Activated CD4-positive, alpha-beta T cell treated with anti-CD3 and anti-CD28 coated beads, Interleukin-2, amount 10 ng/mL, durations not matched to agents 7 days and 5 days (primary cell): ENCODE measurements at places on chromosomes 2 and 18. TPM values are rescaled to one million over a fixed set of nuclear protein-coding genes. Genes with fewer than 3 reads are reported as not detected.

DNA sequence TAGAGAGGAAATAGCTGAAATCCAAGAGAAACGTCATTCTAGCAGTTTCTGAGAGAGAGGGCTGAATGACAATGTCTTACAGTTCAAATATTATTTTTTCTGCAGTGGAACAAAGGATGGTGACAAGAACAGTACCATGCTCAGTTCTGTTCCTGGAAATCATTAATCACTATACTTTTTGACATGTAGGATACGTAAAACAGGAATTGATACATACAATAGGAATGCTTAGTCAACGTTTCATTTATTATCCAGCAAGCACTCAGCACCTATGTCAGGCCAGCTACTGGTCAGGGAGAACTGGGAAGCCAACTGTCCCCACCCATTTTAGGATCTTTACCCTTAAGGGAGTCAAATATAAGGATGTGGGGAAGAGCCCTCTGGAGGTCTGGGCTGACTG, 114.7 kb downstream of the DHRS9 start:
- DNase-seq, result no peak
- no peak overlapping the region for H3K27ac ChIP-seq
- H3K27me3 ChIP-seq, result peaks cover 4% of the 10 kb centered on the region

- no peak overlapping the region for H3K4me3 ChIP-seq
- DNase-seq, result no peak
- H3K4me1 ChIP-seq, result peaks cover 9% of the 10 kb centered on the region
These were observed 5.6 kb upstream of the TNS1 start for GRCh38 chr2:218008060-218009040.

GRCh38 chr2:101946372-101947039, 45.3 kb upstream of the IL1R2 start:
- no peak for DNase-seq
- peaks cover 6% of the 10 kb centered on the region for H3K4me1 ChIP-seq
- H3K27me3 ChIP-seq, result no peaks in the 10 kb centered on the region
- no peak overlapping the region for H3K27ac ChIP-seq

DNA sequence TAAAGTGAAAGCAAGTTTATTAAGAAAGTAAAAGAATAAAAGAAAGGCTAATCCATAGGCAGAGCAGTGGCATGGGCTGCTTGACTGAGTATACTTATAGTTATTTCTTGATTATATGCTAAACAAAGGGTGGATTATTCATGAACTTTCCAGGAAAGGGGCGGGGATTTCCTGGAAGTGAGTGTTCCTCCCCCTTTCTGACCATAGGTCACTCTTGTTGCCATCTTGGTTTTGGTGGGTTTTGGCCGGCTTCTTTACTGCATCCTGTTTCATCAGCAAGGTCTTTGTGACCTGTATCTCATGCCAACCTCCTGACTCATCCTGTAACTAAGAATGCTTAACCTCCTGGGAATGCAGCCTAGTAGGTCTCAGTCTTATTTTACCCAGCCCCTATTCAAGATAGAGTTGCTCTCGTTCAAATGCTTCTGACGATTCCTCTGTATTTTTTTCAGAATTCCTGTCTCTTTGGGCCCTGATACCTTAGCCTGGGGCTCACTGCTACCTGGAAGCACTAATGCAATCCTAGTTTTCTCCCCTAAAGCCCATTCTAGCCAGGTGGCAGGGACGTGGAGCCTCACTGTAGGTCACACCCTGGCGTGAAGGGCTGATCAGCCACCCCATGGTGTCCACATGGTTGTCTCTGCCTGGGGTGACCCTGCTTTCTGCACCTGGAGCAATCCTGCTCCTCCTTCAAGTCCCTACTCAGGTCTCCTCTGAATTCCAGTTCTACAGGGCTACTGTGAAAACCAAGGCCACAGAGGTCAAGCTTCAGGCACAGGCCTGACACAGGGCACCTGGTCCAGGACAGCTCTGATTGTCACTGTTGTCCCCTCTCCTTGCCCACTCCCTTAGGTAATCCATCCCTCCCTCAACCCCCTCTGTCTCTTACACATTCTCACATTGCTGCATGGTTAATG, 6.0 kb upstream of the SLC35F6 start:
- peaks cover 13% of the 10 kb centered on the region for H3K4me1 ChIP-seq
- no peak overlapping the region for H3K4me3 ChIP-seq
- no peaks in the 10 kb centered on the region for H3K36me3 ChIP-seq
- no peak overlapping the region for H3K27ac ChIP-seq
- no peak for DNase-seq

DNA sequence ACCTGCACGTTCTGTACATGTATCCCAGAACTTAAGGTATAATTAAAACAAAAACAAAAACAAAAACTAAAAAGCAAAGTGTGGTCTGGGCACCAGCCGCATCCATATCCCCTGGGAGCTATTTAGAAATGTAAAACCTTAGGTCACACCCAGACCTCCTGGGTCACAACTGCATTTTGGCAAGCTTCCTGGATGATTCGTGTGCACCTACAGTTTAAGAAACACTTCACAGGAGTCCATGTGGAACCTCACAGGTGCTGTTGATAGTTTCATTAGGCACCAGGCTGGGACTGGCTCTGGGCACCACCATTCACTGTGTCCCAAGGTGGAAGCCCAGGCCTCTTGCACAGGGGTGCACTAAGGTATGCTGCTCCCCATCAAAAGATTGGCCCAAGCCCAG, 103.6 kb upstream of the BOD1L2 start:
- H3K27ac ChIP-seq, result no peak overlapping the region
- no peaks in the 10 kb centered on the region for H3K4me1 ChIP-seq
- H3K4me3 ChIP-seq, result no peak overlapping the region
- H3K27me3 ChIP-seq, result no peaks in the 10 kb centered on the region
- DNase-seq, result no peak

GRCh38 chr2:221914334-221914880, 342.3 kb upstream of the EPHA4 start:
- H3K4me3 ChIP-seq, result no peak overlapping the region
- H3K27me3 ChIP-seq, result no peaks in the 10 kb centered on the region
- no peak for DNase-seq
- H3K27ac ChIP-seq, result no peak overlapping the region
- no peaks in the 10 kb centered on the region for H3K4me1 ChIP-seq
- H3K36me3 ChIP-seq, result no peaks in the 10 kb centered on the region

DNA sequence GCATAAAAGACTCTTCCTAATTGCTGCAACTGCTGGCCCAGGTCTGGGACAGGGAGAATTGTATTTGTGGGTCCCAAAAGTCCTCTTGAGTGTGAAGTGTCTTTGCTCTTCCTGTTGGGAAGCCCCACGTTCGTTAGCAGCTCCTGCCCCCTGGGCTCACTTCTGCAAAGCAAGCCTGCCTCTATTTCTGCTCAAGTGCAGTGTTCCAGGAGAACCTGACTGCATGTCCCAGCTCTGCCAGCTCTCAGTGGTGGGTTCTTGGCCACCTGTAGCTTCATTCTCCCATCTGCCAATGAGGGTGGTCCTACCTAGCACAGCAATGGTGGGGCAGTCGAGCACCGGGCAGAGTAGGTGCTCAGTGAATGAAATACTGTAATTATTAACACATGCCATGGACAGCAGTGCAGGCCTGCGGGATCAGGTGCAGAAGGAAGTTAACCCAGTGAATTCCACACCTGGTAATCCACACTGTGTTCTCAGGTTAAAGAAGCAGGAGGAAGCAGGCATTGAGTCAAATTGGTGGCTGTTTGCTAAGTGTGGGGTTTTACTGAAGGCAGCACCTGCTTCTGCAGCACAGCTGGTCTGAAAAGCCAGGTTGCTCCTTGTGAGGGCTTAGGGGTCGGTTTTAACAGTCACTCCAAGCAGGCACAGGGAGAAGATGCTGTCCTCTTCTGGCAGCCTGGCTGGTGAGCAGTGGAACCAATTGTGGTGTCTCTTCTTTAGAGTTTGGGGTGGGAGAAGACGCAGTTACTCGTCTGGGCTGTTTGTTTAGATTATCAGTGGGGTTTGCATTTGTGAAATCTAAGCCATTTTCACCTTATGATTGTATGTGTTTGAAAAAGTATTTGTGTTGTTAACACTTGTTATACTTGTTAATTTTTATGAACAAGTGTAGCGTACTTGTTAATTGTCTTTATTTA, 54.3 kb downstream of the DGKD start:
- H3K4me1 ChIP-seq, result peaks cover 63% of the 10 kb centered on the region
- no peaks in the 10 kb centered on the region for H3K27me3 ChIP-seq
- no peak overlapping the region for H3K4me3 ChIP-seq
- peak overlapping the region; percentile 79 for H3K27ac ChIP-seq
- peaks cover 53% of the 10 kb centered on the region for H3K36me3 ChIP-seq
- no peak for DNase-seq

- H3K27me3 ChIP-seq, result no peaks in the 10 kb centered on the region
- peak; percentile 56 for DNase-seq
- H3K36me3 ChIP-seq, result peaks cover 7% of the 10 kb centered on the region
- peaks cover 72% of the 10 kb centered on the region for H3K4me1 ChIP-seq
- peak overlapping the region; percentile 64 for H3K4me3 ChIP-seq
These were observed 102.4 kb downstream of the CABLES1 start for GRCh38 chr18:23237524-23238151.

DNA sequence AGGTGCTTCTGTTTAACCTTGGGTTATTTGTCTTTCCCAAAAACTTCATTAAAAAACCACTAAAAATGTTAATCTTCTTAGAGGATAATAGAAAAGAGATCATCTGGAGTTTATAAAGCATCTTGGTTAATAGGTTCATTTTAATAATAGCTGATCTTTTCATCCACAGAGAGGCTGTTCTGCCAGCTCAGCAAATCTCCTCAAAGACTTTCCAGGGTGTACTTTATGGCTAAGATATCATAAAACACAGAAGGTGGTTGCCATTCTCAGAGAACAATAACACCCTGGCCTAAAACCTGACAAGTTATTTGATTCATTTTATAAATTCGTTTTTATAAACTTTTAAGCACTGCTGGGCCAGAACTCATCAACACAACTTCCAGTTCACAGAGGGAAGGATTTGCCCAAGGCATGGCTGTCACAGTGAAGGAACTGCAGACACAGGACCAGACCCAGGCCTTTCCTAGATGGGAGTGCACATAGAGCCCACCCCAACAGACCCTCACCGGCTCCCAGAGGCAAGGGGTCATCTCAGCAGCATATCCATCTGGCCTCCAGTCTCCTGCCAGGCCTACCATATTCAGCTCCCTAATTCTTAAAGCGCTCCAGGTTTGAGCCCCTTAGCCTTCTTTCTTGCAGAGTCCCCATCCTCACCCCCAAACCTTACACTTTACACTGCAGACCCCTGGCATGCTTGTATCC, 203.4 kb upstream of the RAB6C start:
- peaks cover 4% of the 10 kb centered on the region for H3K27me3 ChIP-seq
- H3K4me3 ChIP-seq, result no peak overlapping the region
- H3K4me1 ChIP-seq, result no peaks in the 10 kb centered on the region
- no peak for DNase-seq
- H3K27ac ChIP-seq, result no peak overlapping the region

DNA sequence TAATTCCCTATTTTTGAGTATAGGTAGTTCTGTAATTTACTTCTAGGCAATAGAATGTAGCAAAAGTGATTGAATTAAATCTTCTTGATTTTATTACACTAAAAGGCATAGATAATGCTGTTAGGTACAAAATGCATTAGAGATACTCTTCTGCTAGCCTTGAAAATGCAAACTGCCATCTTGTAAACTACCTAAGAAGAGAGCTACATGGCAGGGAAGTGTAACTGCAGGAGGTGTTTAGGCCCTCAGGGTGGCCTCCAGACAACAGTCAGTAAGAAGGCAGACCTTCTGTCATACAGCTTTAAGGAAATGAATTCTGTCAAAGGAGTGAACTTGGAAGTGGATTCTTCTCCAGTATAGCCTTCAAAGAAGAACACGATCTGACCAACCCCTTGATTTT, 1396.8 kb upstream of the SLC39A10 start:
- no peaks in the 10 kb centered on the region for H3K27me3 ChIP-seq
- H3K27ac ChIP-seq, result no peak overlapping the region
- no peaks in the 10 kb centered on the region for H3K4me1 ChIP-seq
- no peak overlapping the region for H3K4me3 ChIP-seq
- no peak for DNase-seq

- no peak overlapping the region for H3K27ac ChIP-seq
- H3K4me1 ChIP-seq, result no peaks in the 10 kb centered on the region
- H3K4me3 ChIP-seq, result no peak overlapping the region
- no peaks in the 10 kb centered on the region for H3K36me3 ChIP-seq
- DNase-seq, result no peak
- H3K27me3 ChIP-seq, result no peaks in the 10 kb centered on the region
These were observed 100.1 kb downstream of the CTNNA2 start for GRCh38 chr2:79612999-79613398.

- H3K4me1 ChIP-seq, result no peaks in the 10 kb centered on the region
- no peaks in the 10 kb centered on the region for H3K36me3 ChIP-seq
- no peak overlapping the region for H3K27ac ChIP-seq
These were observed 315.2 kb upstream of the ZEB2 start for GRCh38 chr2:144834998-144835633.

- H3K4me3 ChIP-seq, result no peak overlapping the region
- H3K36me3 ChIP-seq, result no peaks in the 10 kb centered on the region
- peaks cover 3% of the 10 kb centered on the region for H3K27me3 ChIP-seq
- peaks cover 2% of the 10 kb centered on the region for H3K4me1 ChIP-seq
These were observed 19.1 kb upstream of the SH3BP4 start for GRCh38 chr2:234932591-234933168.

DNA sequence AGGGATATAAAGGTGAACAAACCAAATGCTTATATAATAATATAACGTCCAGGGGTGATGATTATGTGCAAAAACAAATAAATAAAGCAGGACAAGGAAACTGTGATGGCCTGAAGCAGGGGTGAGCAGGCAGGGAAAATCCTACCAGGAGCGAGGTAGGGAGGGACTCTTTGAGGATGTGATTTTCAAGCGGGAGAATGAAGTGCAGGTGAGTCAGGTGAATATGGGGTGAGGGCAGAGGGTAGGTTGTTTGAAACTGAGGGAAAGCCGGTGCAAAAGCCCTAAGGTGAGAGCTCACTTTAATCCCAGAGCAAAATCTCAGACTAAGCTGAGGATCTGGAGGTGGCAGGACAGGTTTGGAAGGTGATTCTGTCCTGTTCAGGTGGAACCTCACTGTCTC, 40.7 kb downstream of the CYP26B1 start:
- no peak overlapping the region for H3K4me3 ChIP-seq
- peaks cover 3% of the 10 kb centered on the region for H3K27me3 ChIP-seq
- DNase-seq, result no peak
- no peaks in the 10 kb centered on the region for H3K36me3 ChIP-seq
- no peak overlapping the region for H3K27ac ChIP-seq
- no peaks in the 10 kb centered on the region for H3K4me1 ChIP-seq

GRCh38 chr2:39523308-39524044, 86.4 kb upstream of the MAP4K3 start:
- no peaks in the 10 kb centered on the region for H3K4me1 ChIP-seq
- H3K27me3 ChIP-seq, result no peaks in the 10 kb centered on the region
- no peak overlapping the region for H3K4me3 ChIP-seq
- H3K27ac ChIP-seq, result no peak overlapping the region
- DNase-seq, result no peak
- no peaks in the 10 kb centered on the region for H3K36me3 ChIP-seq

- no peaks in the 10 kb centered on the region for H3K4me1 ChIP-seq
- H3K27me3 ChIP-seq, result peaks cover 4% of the 10 kb centered on the region
These were observed 25.3 kb downstream of the CCDC195 start for GRCh38 chr2:224690868-224691267.

Gene DBI
- 130 TPM for total RNA-seq

Gene GPR39
- not detected for total RNA-seq

Gene ICOS
- 52.0 TPM for total RNA-seq

Gene PLEKHA3
- 21.4 TPM for total RNA-seq

Gene WBP1
- 52.6 TPM for total RNA-seq

Gene LYPD6
- total RNA-seq, result not detected

Gene RBM44
- total RNA-seq, result 1.3 TPM

Gene ITGA6
- 47.2 TPM for total RNA-seq

Gene MROH2A
- total RNA-seq, result not detected

Gene PTPRN
- not detected for total RNA-seq

Gene NPPC
- total RNA-seq, result not detected

Gene EML4
- 93.8 TPM for total RNA-seq
